ENCODE measurements at places on chromosomes 5 and 9.

- no peak for DNase-seq
Measured at GRCh38 chr9:98108531-98109031, 10.4 kb downstream of the TRIM14 start.

DNA sequence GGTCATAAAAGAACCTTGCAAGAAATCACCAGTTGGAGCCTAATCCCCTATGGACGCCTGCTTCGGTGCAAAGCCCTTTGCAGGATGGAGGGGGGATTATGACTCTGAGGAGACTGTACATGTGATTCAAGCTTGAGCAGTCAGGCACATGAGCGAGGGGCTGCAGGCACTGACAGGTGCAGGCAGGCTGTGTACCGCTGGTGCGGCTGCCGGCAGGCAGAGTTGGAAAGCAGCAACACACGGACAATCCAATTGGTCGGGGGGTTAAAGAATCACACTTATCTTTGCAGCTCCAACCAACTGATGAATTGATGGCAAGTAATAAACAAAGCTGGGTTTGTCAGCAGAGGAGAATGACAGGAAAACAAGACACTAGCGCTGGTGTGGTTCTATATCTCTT lies 5.7 kb downstream of the WHRN start:
- DNase-seq: no peak

- DNase-seq: no peak
Measured at GRCh38 chr5:56056875-56057274, 62.1 kb upstream of the IL6ST start.

DNA sequence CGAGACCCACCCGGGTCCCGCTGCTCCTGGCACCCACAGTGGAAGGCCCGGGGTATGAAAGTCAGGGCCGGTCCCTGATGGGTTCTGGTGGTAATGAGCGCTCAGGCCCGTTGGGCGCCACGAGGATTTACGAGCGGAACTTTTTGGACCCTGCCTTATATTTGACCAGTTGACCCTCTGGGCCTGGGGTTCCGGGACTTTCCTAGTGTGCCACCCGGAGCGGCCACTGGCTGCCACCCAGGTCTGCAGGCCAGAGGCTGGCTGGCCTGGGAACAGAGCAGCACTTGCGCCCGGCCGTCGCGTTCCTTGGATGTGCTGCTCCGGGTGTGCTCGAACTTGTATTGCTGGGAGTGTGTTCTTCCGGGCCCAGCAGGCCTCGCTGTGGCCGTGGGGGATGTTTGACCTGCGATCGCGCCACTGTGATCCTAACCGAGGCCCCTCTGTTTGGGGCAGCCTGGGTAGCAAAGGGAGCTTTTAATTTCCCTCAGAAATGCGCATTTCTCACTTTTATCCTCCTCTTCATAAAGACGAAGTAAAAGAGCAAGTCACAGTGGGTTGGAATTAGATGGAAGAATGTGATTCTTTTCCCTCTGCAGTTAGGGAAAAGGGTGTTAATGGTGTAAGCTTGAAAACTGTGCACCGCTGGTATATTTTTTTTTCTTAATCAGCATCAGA lies 1.2 kb downstream of the F2RL1 start:
- DNase-seq: no peak

GRCh38 chr5:61302200-61302563 lies 29.9 kb upstream of the ZSWIM6 start:
- no peak for DNase-seq

DNA sequence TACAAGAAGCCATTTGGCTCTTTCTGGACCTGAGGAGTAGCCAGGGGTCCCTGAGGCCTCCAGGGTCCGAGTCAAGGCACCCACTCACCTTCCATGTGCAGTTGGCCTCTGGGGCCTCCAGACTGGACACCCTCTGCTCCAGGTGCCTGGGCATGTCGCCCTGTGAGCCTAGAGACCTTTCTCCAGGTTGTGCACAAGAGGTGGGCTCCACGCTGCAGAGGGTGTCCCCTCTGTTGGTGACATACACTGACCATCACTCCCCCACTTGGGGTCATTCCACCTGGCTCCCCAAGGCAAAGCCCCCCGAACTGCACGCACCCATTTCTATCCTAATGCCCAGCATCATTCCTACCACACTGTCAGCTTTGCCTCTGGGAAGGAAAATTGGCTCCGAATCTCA lies 48.8 kb downstream of the RASGEF1C start:
- DNase-seq: no peak

GRCh38 chr9:124368692-124369091 lies 46.5 kb downstream of the PSMB7 start:
- no peak for DNase-seq

DNA sequence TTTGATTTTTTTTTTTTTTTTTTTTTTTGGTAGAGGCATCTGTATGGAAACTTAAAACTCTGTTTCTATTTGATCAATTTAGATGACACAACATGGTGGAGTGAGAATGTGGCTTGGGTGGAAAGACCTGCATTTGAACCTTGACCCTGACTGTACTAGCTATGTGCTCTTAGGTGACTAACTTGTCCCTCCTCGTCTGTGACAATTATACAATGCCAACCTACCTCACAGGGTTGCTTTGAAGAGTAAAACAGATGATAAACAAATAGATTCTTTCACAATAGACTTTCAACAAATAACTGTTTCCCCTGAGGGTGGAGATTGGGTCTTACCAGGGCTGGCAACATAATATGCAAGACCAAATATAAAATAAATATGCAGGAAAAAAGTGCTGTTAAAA lies 109.3 kb downstream of the CRB2 start:
- no peak for DNase-seq

- no peak for DNase-seq
Measured at GRCh38 chr9:126239515-126239914, 87.1 kb upstream of the MVB12B start.

DNA sequence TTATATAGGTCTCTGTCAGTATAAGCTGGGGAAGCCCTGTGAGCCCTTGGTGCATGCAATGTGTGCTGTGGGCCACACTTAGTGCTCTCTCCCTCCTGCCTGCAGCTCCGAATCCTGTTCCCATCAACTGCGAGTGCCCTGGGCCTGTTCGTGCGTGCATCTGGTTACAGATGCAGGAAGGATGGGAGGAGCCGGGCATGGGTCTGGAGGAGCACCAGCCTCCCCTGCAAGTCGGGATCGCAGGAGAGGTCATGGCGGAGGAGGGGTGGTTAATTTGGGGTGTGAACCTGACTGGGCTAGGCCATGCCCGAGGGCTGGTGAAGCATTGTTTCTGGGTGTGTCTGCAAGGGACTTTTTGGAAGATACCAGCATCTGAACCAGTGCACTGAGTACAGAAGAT lies 274.6 kb upstream of the IRX4 start:
- no peak for DNase-seq

- no peak for DNase-seq
Measured at GRCh38 chr9:105621001-105621400, 41.3 kb upstream of the TAL2 start.

DNA sequence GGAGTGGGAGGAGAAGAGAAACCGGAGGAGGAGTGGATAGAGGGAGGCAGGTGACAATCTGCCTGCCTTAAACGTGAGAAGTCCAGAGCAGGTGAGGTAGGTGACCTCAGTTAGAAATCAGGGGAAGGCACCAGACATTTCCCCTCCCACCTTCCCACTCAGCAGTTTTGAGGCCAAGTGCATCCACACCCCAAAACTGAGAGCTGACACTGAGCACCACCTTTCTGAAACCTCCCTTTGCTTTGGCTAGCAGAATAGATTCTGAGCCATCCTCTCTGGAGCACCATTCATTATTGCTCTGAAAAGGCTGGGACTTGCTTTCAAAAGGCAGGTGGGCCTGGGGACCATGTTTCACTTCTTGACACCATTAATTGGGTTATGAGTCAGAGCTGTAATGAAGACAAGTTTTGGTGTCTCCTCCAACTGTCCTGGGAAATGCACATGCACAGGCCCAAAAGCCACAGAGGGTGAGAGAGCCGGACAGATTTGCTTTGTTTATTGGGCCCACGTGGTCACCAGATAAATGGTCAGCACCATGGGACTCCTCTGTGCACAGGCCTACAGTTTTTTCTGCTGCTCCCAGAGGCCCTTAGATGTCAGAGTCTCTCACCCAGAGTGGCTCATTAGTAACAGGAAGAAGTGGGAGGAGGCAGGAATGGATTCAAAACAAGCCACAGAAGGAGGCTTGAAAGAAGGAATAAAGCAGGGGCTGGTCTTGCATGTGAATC lies 314.7 kb downstream of the TLE1 start:
- no peak for DNase-seq

DNA sequence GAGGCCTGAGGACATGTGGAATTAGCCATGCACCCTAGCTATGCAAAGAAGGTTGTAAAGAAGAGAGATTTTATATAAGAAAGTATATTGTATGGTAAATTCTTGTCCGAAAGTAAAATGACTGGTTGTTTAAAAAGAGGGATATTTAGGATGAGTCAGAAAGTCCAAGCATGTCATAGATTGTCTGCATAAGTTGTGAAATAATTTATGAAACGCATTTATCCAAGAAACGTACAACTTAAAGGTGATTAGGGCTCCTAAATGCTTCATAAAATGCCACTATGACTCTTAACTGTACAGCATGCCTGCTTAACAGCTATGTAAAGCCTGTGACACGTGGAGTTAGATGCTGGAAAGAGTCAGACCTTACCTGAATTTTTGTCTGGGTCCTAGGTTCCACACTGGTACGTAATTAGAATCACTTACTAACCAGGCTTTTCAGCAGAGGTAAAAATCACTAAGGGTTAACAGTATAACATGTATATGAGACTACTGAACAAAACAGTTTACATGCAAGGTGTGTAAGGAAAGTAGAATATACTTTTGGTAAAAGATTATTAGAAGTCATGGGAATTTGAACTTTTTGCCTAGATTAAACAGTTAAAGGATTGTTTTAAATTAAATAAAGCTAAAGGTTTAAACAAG lies 37.0 kb upstream of the ARL15 start:
- DNase-seq: no peak

- no peak for DNase-seq
Measured at GRCh38 chr5:150764530-150764929, 5.7 kb upstream of the DCTN4 start.

- no peak for DNase-seq
Measured at GRCh38 chr5:178505639-178506407, 84.4 kb downstream of the COL23A1 start.

DNA sequence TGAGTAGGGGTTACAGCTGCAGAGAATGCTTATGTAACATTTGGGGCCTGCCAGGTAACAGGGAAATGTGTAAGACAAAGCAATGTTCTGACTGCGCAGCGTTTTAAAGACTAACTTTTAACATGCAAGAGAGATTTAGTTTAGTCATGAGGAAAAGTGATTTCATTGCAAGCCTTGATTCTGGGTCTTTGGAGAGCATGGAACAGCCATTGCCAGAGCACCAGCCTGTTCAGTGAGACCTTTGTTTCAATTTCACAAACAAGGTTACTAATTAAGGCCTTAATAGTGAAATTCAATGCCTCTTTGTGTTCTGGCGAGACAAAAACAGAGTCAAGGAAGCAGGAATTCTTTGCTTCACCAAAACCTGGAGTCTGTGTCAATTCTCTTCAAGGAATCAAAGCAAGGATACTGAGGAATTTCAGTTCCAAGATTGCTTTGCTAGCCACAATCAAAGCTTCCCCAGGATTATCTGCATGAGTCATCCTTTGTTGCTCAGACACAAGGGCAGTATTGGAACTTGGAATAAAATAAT lies 14.4 kb downstream of the CKMT2 start:
- DNase-seq: no peak

GRCh38 chr9:104993291-104993963 lies 65.5 kb upstream of the ABCA1 start:
- no peak for DNase-seq

GRCh38 chr5:157578079-157578780 lies 2.7 kb upstream of the ADAM19 start:
- no peak for DNase-seq

- DNase-seq: no peak
Measured at GRCh38 chr9:18684593-18685317, 210.8 kb downstream of the ADAMTSL1 start.

DNA sequence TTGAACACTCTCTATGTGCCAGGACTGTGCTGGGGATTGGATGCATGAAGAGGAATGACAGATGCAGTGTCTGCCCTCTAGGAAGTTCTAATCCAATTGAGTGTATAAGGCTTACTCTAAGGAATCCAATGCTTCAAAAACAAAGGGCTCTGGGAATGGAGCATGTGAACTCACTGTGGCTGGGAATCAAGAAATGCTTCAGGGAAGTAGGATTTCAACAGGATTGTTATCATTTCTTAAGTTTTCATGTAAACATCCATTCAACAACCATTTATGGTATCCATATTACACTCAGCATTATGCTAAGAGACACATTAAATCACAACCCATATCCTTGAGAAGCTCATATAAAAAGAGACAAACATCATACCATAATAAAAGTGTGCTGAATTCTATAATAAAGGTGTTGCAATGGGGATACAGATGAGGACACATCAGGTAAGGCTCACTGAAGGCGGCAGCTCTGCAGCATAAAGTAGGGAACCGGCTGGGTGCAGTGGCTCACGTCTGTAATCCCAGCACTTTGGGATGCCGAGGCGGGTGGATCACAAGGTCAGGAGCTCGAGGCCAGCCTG lies 11.3 kb downstream of the SIL1 start:
- no peak for DNase-seq

DNA sequence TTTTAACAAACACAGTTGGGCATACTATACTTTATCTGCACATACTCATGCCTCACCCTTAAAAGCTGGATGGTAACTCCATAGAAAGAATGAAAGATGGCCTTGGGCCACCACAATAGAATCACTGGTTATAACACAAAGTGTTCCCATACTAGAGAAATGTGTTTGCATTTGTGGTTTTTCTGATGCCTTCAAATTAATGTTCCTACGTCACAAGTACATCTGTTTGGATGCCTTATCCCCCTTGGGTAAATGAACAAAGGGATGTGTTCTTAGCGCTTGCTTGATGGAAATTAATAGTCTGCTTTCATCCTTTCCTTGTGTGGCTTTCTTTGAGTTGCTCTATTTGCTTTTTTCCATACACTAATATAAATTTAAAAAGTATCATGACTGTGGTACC lies 291.1 kb upstream of the PDE4D start:
- no peak for DNase-seq

DNA sequence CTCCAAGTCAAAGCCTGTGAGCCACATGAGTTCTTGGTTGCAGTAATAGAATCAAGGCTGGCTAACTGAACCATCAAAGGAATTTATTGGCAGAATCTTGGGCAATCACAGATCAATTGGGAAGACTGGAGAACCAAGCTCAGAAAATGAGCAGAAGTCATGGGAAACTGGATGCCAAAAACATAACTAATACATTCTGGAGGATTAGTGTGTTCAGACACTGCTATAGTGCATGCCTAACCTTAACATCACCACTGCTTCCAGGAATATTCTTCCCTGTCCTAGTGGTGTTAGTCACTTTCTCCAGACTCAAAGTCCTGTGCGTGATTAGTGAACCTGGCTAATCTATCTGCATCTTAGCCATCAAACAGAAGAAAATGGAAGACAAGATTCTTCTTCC lies 843.7 kb downstream of the EFNA5 start:
- DNase-seq: peak; percentile 51

DNA sequence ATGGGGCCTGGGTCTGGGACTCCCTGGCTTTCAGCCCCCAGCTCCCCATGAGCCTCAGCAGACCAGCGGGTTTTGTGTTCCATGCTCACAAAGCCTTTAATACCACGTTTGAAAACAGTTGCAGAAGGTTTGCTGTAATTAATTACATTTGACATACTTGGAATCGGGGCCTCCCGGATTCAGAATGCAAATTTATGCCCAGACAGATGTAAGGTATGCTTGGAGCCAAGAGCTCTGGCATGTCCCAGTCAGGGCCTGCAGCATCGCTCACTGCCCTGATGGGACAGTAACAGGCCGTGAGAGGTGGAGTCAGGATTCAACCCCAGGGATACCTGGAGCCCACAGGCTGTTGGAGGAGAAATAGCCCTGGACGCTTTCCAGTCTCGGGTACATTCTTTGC lies 12.2 kb downstream of the ZNF618 start:
- no peak for DNase-seq

Data from HS-27A (cell line).